ENCODE measurements at places on chromosomes 1 and 21.

DNA sequence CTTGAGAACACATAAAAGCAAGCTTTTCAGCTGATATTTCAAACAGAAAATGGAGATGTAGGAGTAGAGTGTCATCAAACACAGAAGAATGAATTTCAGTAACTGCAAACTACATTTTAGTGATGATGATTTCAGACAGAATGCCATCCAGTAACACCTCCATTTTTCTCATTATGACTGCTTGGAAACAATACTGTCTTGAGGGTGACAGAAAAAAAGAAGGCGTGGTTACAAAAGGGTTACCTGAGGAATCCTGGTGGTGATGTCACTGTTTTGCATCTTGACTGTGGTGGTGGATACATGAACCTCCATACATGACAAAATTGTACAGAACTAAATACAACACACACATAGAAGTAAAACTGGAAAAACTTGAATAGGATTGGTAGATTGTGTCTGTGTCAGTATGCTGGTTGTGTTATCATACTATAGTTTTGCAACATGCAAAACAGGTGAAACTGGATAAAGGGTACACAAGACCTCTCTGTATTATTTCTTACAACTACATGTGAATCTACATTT, 375.9 kb downstream of the PTBP2 start:
- DNase-seq, result no peak

- no peak for DNase-seq
Observed at GRCh38 chr1:246199086-246199645, 307.9 kb downstream of the SMYD3 start.

DNA sequence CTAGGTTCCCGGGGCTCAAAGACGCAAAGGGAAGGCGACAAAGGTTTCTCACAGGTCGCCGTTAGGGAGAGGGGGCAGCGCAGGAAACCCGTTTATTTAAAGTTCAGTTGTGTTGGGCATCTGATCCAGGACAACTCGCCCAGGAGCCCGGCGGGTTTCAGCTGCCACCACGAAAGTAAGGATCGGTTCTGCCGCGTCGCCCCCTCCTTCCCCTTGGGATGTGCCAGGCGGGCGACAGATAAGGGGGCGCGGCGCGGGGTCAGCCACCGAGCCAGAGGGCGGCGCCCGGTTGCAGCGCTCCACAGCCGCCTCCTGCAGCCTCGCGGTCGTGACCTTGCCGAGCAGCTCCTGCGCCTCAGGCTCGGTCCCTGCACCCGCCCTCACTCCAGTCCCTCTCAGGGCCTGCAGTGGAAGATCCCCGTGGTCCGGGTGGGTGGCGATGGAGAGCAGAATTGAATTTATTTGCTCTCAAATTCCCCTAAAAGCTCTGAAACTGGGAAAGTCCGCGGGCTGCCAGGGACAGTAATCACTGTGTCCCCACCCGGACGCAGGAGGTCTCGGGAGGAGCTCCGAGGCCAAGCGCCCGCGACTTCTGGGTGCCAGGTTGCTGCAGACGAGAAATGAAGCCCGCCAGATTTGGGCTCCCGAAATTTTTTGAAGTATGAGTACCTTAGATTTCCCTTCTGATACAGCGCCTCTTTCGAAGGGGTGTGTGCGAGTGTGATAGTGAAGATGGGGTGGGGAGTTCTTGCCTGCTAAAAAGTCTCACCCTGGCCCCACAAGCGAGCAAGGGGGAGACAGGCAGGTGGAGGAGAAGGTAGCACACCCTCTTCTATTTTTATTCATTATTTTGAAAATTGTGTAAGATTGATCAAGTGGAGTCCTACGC, 28.4 kb upstream of the NFIA start:
- DNase-seq, result peak; percentile 69

DNA sequence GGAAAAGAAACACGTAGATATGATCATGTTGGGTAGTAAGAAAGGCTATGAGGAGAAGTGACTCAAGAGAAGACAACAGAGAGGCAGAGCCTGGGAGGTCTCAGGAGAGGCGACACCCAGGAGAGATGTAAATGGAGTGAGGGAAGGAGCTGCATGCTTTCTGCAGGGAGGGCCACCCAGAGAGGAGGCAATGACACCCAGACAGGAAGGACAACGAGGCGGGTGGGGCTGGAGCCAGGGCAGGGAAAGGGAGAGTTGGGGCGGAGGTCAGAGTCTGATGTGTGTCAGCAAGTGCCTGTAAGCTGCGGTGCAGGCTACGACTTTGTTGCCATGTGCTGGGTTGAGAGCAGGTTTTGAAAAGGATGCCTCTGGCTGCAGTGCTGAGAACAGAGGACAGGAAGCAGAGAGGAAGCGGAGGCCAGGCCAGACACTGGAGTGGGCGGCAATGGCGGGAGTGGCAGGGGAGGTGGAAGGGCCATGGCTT, 31.3 kb downstream of the SLC1A7 start:
- no peak for DNase-seq

- no peak for DNase-seq
Observed at GRCh38 chr1:157948312-157949073, 45.0 kb upstream of the KIRREL1 start.

DNA sequence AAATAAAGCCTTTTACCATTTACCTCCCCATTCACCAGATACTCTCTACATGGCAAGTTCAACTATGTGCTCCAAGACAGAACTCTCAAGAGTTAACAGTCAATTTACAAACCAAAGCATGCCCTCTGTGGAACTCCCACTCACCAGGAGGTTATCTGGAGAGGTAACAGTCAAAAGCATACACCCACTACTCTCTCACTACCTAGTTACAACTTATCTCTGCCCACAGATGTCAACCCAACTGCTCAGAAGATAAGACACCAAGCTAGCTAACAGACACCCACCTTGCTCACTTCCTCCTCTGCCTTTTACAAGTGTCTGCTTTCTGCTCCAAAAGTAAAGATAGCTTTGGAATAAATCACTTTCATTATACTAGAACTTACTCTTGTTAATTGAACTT, 131.0 kb downstream of the TRIM33 start:
- DNase-seq, result no peak

- DNase-seq, result no peak
Observed at GRCh38 chr1:66526036-66526435, 7.9 kb upstream of the SGIP1 start.

- DNase-seq, result peak; percentile 80
Observed at GRCh38 chr1:159921700-159922504, 3.4 kb downstream of the TAGLN2 start.

DNA sequence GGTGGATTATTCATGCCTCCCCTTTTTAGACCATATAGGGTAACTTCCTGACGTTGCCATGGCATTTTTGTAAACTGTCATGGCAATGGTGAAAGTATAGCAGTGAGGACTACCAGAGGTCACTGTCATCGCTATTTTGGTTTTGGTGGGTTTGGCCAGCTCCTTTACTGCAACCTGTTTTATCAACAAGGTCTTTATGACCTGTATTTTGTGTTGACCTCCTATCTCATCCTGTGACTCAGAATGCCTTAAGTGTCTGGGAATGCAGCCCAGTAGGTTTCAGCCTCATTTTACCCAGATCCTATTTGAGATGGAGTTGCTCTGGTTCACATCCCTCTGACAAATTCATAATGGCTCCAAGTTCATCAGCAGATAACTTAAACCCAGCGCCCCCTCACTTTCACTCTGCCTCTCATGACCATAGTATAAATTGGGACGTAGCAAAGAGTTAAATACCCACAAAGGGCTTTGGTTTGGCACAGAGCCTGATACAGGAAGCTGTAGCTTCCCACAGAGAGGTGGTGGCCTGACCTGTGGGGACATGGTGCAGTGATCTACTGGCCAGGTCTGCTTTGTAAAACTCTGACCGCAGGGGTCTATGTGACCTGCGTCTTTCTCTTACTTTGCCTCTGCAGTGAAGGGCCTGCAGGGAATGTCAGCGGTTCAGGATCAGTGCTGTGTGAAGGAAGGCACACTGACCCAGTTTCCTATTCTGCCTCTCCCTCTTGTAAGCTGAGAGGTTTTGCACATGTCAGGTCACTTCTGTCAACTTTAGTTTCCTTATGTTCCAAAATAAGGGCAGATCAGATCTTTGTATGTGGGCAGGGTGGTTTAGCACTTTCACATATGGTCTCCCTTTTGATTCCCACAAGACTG, 78.1 kb upstream of the ZNF644 start:
- no peak for DNase-seq

GRCh38 chr1:245263529-245264095, 108.8 kb downstream of the KIF26B start:
- no peak for DNase-seq

- no peak for DNase-seq
Observed at GRCh38 chr1:237789619-237790018, 101.1 kb downstream of the ZP4 start.

DNA sequence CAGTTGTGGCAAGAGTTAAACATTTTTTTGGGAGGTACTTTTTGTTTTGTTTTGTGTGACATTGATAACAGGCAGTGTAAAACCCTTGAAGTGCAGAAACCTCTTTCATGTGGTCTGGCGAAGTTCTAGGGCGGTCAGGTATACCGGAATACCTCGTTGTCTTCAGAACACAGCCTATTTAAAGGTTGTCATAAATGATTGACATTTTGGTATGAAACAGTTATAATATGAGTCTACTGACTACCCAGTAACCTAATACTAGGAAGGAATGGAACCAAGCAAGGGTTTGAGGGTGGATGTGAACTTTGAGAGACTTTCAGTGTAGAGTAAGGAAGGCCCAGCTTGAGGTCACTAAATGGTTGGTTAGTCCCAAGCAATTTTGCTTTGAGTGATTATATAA, 40.5 kb downstream of the PATJ start:
- DNase-seq, result peak; percentile 92

DNA sequence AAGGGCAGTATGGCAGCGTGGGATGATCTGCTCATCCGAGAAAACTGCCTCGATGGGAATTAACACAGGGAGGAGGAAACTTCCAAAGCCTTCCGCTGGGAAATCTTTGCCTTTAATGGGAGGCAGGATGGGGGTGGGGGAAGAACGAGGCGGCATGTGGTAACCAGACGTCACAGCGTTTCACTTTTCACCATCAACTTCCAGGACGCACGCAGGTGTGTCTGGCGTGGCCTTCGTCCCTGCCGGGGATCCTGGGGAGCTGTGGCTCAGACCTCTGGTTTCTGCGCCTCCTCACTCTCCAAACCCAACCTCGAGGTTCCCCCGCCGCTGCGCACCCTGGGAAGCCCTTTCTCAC, 282 bp downstream of the RSPH1 start:
- DNase-seq, result no peak

Data from activated CD4-positive, alpha-beta T cell treated with anti-CD3 and anti-CD28 coated beads, Interleukin-2, amount 10 ng/mL, durations not matched to agents 24 days and 14 days (primary cell).